ENCODE measurements at places on chromosomes 7 and 10.

DNA sequence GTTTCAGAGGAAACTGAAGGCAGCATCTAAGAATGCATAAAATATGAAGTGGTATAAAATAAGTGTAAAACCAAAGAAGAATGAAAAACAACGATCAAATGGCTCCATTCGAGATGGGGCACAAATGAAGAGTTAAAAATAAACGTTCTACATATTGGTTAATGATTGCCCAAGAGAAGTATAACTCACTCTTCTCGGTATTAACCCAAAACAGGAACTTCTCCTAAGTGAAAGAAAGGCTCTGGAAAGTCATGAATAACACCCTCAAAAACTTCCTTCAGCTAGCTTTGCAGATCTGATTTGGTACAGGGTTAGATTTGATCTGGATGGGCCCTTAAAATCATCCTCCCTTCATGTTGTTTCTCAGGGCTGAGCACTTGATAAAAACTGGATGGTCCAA lies 94.3 kb upstream of the ADO start:
- peak; percentile 82 for DNase-seq

DNA sequence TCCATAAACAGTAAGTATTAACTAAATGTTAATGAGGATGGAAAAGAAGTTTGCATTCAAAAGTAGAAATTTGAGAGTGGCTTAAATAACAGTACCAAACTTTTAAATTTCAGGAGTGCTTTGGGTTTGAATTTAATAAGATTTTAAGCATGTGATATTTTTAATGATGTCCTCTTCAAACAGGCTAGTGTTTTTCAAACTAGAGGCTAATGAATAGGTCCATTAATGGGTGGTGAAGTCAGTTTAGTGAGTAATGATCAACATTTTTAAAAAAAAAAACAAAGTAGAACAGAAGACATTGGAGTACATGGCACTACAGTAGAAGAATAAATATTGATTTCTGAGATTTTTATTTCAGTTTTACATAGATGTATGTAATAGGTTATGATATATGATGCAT lies 72.9 kb downstream of the AKAP9 start:
- DNase-seq = no peak

GRCh38 chr10:96470116-96470743 lies 43.5 kb downstream of the TLL2 start:
- peak; percentile 70 for DNase-seq

DNA sequence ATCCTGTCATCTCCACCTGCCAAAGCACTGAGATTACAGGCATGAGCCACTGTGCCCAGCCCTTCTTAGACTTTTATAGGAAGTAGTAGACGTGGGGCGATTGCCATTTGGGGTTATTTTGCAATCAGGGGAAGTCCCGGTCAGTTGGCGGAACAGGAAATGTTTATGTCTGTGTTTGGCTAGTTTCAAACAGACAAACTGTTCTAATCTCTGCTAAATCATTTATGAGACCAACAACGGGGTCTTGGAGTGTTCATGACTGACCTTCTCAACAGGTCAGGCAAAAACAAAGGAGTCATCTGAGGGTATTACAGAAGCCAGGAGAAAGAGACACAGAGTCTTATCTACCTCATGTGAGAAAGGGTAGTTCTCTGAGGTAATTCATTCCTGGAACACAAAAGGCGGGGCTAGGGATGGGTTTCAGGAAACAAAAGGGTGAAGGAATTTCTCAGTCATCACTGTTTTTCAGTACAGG lies 6.6 kb upstream of the TPK1 start:
- DNase-seq = peak; percentile 40

DNA sequence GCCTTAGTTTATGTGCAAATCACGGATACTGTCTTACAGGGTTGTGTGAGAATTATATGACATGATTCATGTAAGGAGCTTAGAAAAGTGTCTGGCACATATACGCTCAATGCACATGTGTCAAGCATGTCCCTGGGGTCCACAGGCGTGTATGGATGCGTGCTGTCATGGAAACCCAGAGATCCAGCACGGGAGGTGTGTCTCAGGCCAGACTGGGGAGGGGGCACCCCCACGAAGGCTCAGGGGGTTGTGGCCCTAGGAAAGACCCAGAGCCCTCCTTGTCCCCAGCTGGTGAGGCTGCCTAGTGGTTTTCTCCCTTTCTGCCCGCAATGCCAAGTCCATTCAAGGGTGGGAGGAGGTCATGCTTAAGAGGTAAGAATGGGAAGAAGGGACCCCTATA lies 9.1 kb downstream of the BTBD16 start:
- DNase-seq = no peak

- DNase-seq = peak; percentile 30
Measured at GRCh38 chr10:96890172-96890513, 58.0 kb downstream of the LCOR start.

- DNase-seq = no peak
Measured at GRCh38 chr10:92342796-92343195, 51.8 kb downstream of the MARCHF5 start.

DNA sequence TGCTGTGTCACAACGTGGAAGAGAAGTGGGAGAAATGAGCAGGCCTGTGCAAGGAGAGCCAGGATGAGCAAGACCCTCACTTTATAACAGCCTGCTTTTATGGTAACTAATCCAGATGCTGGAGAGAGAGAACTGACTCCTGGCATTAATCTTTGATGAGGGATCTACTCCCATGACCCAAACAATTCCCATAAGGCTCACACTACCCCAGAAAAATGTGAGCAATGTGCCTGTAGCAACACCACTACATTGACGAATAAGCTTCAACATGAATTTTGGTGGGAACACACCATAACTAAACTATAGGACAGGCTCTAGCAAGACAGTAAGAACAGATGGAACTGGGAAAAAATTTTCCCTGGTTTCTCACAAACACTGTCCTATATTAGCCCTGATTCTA lies 173.6 kb upstream of the PRSS58 start:
- no peak for DNase-seq

DNA sequence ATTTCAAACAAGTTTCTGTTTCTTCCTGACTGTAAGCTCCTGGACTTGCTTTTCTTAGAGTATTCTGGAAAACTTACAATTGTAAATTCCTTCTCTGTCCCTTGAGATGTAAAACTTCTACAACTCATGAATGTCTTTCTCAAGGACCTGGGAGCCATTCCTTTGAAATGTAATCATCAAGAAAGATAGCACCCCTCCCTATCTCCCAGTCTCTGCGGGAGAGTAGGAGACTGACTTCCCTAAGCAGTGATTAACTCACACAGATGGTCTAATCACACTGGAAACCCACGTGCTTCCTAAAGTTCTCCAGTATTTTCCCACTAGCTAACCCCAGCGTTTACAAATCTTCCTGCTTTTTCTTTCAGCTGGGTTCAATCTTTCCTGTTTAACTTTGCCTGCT lies 549.4 kb downstream of the SORCS1 start:
- no peak for DNase-seq

DNA sequence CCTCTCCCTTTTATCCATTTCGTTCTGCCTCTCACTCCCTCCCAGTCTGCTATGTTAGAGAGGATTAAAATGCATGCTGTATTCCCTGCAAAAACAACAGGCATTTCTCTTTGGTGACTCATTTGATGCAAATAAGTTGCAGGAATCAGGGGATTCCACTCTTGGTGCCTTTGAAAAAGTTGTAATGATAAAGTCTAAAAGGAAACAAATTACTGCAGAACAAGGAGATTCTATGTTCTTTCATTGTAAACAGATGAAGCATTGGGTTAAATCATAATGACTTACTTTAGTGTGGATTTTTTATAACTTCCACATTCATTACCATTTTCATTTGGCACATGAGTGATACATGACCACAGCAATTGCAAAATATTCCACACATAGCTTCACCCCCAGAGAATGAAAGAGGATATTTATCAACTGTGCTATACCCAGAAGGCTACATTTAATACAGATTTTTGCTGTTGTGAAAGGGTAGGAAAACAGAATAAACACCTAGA lies 33.4 kb upstream of the ABLIM1 start:
- DNase-seq = no peak

- DNase-seq = no peak
Measured at GRCh38 chr7:155274633-155275355, 22.9 kb upstream of the INSIG1 start.
